ENCODE measurements at places on chromosomes 16 and 17.

DNA sequence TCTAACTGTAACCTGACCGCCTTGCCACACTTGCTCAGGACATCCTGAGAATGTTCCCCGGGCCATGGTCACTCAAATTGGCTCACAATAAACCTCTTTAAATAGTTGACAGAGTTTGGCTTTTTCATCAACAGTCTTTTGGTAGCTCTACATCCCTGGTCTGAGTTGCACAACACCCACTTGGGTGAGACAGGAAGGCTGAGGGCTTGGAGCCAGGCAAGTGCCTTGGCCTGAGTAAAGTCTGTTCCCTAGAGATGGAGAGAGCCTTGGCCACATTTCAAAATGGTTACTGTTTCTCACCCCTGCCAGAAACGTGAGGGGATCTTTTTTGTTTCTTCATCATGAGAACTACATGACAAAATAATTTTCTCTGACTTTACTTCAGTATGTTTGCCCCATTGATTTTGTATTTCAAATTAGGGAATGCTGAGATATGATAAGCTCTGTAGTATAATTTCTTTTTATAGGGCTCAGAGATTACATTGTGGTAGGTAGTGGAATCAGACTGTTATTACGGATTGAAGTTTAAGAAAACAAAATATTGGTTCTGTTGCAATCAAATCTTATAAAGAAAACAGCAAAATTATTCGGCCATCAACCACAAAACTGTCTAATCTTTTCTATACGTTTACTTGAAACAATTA, 53.9 kb upstream of the NETO2 start:
- DNase-seq: no peak

- no peak for DNase-seq
Observed at GRCh38 chr17:1916316-1916715, 86.5 kb downstream of the RPA1 start.

- peak; percentile 78 for DNase-seq
Observed at GRCh38 chr17:30921544-30922196, at the start of gene ADAP2. TSS of gene ADAP2 (plus strand) at chr17:30921945. CDS start at chr17:30922015, 70 bp downstream.

GRCh38 chr17:6233856-6234255, 163.7 kb downstream of the WSCD1 start:
- no peak for DNase-seq

DNA sequence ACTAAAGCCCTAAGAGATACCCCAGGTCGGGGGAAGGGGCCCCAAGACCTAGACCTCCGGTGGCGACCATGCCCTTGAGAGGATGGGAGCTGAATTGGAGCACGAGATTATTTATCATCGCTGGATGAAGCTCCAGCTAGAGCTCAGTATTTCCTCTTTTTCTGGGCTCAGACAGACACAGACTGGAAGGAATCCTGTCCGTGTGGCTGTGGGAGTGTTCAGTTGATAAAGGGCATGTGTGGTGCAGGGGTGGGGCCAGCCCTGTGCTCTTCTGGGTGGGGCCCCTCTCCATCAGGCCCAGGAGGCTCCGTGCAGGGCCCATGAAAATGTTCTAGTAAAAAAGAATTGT, 6.3 kb upstream of the CBX4 start:
- no peak for DNase-seq

GRCh38 chr17:21164620-21165019, 37.9 kb downstream of the DHRS7B start:
- no peak for DNase-seq

GRCh38 chr17:38741921-38742410, 6.2 kb downstream of the PCGF2 start:
- no peak for DNase-seq

DNA sequence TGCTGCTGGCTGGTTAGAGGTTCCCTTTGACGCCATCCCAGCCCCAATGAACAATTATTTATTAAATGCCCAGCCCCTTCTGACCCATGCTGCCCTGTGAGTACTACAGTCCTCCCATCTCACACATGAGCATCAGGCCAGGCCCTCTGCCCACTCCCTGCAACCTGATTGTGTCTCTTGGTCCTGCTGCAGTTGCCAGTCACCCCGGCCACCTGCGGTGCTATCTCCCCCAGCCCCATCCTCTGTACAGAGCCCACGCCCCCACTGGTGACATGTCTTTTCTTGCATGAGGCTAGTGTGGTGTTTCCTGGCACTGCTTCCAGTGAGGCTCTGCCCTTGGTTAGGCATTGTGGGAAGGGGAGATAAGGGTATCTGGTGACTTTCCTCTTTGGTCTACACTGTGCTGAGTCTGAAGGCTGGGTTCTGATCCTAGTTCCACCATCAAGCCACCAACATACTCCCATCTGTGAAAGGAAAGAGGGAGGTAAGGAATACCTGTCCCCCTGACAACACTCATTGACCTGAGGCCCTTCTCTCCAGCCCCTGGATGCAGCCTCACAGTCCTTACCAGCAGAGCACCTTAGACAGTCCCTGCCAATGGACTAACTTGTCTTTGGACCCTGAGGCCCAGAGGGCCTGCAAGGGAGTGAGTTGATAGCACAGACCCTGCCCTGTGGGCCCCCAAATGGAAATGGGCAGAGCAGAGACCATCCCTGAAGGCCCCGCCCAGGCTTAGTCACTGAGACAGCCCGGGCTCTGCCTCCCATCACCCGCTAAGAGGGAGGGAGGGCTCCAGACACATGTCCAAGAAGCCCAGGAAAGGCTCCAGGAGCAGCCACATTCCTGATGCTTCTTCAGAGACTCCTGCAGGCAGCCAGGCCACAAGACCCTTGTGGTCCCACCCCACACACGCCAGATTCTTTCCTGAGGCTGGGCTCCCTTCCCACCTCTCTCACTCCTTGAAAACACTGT, 11.3 kb downstream of the CX3CL1 start:
- DNase-seq: no peak

- no peak for DNase-seq
Observed at GRCh38 chr17:80936723-80937122, 54.9 kb upstream of the CHMP6 start.

- no peak for DNase-seq
Observed at GRCh38 chr16:89320782-89321501, 103.4 kb downstream of the ZNF778 start.

DNA sequence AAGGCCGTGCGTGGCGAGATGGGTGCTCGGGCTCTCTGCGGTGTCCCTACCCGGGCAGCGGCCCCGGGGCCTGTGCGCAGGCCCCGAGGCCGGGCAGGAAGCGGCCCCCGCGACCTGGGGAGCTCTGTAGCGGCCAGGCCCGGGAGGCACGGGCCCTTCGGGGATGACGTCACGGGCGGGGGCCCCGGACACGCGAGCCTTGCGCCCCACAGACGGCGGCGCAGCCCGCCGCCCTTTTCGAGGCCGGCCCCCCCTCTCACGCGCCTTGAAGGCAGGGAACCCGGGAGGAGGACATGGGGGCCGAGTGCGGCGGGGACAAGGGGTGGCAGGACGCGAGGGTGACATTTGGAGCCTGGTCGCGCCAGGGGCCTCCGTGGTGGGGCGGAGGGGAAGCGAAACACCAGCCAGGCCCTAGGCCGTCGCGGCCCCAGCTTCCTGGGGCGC, 1.1 kb downstream of the RAI1 start:
- DNase-seq: peak; percentile 89

GRCh38 chr17:1972487-1973160, 52.5 kb downstream of the RTN4RL1 start:
- no peak for DNase-seq

DNA sequence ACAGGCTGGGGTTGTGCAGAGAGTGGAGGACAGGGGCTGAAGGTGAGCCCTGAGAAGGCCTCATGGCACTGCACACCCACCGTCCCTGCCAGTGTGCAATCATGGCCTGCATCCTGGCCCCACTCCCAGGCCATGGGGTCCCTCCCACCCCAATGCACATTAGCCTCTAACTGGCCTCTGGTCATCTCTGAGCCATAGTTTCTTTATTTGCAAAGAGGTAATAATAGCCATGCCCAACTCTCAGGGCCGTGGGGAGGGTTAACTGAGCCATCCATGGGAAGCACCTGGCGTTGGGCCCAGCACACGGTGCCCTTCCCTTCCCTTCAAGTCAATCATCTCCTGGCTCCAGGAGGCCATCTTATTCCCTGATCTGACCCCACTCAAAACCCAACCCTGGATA, 10.8 kb upstream of the ITGA3 start:
- no peak for DNase-seq

DNA sequence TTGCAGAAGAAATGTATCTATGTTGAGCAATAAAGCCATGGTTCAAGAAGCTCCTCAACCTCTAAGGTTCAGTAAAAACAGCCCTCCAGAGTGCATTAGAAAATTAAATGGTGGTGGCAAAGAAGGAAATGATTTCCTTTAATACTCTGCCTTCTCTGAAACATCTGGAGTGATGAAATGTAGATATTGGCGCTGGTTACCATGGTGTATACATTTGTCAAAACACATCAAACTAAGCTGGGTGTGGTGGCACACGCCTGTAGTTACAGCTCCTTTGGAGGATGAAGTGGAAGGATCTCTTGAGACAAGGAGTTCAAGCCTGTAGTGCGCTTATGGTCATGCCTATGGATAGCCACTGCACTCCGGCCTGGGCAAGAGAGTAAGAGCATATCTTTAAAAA, 6.0 kb downstream of the CAPNS2 start:
- DNase-seq: no peak

DNA sequence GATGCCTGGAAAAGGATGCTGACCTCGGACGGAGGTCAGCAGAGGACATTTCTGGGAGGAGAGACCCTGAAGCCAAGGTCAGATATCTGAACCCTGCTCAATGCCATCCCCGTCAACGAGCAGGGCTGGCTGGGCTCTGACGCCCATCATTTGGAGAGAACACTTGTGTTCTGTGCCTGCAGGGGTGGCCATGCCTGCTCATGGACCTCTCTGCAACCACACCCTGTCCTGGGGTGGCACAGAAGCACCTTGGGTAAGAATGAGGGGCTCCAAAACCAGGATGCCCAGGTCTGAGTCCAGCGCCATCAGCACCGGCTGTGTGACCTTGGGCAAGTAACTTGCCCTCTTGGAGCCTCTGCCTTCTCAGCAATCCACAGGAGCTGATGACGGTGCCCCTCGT, 293.7 kb upstream of the FOXF1 start:
- DNase-seq: no peak

DNA sequence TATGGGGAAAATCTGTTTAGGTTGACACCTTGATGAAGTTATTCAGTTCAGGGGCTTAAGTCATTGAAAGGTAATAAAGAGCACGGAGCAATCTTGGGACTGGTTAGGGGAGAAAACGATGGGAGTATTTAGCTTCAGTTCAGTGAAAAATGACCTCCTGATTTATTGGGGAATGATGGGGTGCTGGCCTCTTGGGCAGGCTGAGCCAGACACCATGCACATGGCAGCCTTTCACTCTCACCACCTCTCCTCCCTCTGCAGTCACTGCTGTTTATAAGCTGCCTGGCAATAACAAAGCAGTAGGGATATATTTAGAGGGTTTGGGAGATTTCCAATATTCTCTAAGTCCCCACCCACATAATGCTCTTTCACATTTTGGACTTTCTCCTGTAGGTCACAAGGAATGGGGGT, 140.5 kb upstream of the HS3ST2 start:
- DNase-seq: no peak

GRCh38 chr17:44601973-44602372, 44.7 kb downstream of the FZD2 start:
- no peak for DNase-seq
